ENCODE measurements at places on chromosomes 7 and 10.

- DNase-seq: no peak
These were observed 67.3 kb downstream of the PTN start for GRCh38 chr7:137276189-137276588.

DNA sequence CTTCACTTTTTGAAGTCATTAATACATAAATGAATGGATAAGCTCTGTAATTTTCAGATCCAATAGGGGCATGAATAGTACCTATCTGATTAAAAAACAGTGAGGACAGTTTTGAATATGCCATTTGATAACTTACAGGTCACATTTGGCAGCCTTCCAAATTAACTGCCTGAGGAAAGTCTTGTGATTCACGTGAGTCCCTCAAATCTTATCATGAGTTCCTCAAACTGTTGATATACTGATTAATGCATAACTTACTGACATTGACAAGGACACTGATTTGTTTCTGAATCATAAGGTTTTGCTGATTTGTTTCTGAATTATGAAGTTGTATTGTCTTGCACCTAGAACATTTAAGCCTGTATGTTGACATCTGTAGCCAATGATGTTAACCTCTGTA is 55.1 kb downstream of the ANKMY2 start:
- no peak for DNase-seq

DNA sequence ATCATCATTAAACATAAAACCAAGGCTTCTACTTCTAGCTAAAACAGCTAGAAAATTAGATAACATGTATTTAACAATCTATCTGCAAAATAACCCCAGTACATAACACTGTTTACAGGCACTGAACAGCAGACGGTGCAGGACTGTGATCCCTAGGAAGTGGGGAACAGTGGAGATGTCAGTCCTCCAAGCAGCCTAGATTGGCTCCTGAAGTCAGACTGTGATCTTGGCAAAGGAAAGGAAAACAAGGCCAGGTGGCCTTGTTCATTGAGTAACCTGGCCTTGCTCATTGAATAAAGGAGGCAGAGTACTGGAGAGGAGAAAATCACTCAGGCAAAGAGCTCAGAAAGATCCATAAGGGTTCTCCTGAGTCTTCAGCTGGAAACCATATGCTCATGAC is 77.7 kb upstream of the DIP2C start:
- DNase-seq: no peak

- no peak for DNase-seq
These were observed 13.7 kb downstream of the AHCYL2 start for GRCh38 chr7:129238546-129238945.

DNA sequence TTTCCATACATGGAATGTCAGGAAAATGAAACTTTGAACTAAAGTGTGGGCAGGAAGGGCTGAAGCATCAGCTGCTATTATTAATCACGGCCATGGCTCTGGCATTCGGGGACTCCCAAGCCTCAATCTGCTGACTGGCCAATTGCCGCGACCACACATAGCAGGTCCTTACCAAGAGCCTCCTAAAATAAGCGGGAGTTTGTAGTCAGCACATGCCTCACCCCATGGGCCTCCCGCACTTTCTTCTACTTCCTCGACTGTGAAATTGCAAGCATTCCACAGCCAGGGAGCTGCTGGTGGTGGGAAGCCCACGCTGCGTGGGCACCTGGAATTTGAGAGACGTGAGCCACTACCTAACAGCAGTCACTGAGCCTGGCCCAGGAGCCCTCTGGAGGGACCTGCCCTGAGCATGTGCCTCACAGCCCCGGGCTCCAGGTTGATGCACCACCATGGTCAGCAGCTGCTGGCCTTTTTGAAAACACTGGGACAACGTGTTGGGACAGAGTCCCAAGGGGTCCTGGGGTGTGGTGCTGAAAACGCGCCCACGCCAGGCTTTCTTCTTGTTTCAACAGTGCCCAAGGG is 211.4 kb downstream of the TNS3 start:
- no peak for DNase-seq

GRCh38 chr7:114921631-114922025 is 266 bp upstream of the MDFIC start:
- no peak for DNase-seq

DNA sequence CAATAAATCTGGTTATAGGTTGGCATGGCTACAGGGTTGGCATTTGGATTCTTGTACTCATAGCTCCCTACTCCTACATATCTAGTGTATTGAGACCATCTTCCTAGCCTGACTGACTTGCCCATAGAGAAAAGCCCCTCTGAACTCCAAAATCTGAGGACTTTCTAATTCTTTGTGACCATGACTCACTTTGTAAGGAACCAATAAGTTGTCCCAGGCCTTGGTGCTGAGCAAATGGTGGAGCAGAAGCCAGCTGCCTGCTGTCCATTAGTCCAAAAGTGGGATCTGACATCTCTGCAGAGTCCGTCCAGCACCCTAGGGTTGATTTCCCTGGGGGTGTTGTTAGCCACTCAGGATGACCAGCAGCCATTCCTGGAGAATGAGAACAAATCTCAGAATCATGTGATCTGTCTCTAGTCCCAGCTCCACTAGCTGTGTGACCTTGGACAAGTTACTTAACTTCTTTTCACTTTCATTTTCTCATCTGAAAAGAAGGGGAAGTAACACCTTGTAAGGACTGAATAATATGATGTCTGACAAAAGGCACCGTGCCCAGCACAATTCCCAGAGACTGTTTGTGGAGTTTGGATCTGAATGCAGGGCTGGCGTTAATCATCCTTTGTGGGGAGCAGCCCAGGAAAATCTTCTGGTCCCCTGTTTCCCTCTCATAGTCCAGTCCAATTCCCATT is 44.1 kb downstream of the MTURN start:
- no peak for DNase-seq

- DNase-seq: no peak
These were observed 148.1 kb downstream of the SUGCT start for GRCh38 chr7:40282858-40283257.

DNA sequence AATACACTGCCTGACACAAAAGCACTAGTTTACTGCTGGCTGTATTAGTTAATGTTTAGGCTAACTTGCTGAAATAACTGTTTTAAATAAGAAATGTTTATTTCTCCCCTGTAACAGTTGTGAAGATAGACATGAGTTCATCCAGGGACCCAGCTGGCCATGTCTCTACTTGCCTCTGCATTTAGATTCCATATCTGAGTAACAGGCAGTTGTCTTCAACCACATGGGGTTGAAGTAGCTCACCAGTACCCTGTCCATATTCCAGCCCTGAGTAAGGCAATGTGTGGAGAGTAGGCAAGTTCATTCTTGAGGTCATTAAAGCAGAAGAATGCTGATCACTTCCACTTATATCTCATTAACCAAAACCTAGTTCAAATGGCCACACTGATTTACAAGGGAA is 31.1 kb upstream of the RSBN1L start:
- no peak for DNase-seq

DNA sequence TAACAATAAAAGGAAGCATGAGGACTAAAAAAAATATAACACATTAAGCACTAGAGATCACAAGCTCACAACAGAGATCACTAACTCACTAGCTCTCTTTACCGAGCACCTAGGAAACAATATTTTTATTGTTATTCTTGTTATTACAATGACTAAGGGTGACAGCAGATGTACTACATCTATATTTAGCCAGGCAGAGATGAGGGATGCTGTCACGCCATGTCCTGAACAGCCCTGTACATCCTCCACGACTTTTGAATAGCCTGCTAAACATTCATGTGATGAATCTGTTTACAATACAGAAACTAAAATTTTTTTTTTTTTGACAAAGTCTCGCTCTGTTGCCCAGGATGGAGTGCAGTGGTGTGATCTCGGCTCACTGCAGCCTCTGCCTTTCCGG is 22.7 kb downstream of the FAM133B start:
- no peak for DNase-seq

DNA sequence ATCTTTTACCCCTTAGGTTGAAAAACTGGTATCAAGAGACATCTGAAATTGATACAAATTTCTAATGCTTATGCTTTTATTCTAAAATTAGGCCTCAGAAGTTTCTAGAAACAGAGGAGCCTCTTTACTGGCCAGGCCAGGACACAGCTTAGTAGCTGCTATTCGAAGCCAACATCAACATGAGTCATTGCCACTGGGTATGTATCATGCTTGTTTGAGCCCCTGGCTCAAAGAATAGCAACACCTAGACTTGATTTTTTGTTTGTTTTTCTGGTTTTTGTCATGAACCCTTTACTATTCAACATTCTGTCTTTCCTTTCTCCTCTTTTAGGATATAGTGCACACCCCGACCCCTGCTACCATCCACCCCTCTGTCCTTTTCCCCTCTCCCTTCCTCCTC is 90.9 kb upstream of the STK17A start:
- DNase-seq: no peak

DNA sequence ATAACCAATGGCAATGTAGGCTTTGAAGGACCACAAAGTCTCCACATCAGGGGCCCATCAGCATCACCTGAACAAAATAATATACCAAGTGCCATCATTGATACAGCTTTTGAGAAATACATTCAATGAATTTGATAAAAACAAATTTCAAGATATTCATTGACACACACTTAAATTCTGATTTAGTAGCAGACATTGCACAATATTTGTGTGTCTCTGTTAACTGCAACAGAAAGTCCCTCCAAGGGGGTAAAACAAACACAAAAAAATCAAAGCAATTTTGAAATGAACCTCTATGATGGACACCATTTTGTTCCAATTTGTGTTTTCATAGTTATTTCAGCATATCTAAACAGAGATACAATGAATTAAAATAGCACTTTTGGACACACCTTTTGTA is 86.8 kb upstream of the RSU1 start:
- no peak for DNase-seq

All from activated gamma-delta T cell treated with anti-CD3 and anti-CD28 coated beads, Interleukin-2, amount 50 U/mL, for 16 hours (primary cell).